Activated CD4-positive, alpha-beta T cell treated with anti-CD3 and anti-CD28 coated beads, Interleukin-2, Interleukin-6, amounts not matched to agents 100 ng/mL and 50 ng/mL, durations not matched to agents 16 hours and 8 hours (primary cell): ENCODE measurements at places on chromosomes 3 and 15.
A peak's percentile ranks its signal among the peaks of the same experiment; 100 is the strongest.

DNA sequence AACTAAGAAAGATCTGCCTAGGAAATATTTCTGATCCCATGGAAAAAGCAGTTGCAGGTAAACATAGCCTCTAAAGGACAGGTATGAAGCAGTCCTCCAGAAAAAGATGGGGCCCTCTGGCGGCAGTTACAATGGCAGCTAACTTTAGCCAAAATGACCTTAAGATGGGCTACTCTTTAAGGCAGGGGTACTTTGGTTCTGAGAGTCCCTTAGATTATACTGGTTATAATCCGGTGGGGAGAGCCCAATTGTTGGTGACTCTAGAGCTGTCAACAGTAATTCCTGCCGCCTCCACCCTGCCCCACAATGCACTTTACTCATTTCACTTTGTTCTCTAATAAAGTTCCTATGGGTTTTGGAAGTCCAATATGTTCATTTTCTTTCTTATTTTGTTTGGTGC, 412.8 kb upstream of the WNT5A start:
- DNase-seq: no peak

DNA sequence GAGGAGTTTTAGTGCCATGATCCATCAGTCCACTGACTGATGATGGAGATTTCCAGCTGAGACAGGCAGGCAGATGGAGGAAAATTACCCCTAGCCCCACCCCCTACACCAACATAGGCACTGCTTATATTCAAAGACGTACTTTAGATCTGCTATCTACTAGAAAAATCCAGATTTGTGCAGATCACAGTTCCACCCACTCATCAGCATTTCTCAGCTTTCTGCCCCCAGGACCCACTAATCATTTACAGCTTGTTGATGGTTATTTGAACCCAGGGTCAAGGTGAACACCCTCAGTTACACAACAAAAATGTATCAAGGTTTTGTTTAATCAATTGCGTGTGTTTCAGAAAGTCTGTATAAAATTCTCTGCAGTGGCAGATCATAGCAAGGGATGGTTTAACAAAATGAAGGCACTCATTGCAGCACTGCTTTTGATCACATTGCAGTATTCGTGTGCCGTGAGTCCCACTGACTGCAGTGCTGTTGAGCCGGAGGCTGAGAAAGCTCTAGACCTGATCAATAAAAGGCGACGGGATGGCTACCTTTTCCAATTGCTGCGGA, at the start of gene HRG:
HRG (plus strand) TSS at position 390 of the 564 bp plus-strand sequence; CDS start at position 408, 18 bp downstream.
- DNase-seq: no peak

- peak; percentile 41 for DNase-seq
Measured at GRCh38 chr15:66290518-66290917, 2.9 kb upstream of the DIS3L start.

DNA sequence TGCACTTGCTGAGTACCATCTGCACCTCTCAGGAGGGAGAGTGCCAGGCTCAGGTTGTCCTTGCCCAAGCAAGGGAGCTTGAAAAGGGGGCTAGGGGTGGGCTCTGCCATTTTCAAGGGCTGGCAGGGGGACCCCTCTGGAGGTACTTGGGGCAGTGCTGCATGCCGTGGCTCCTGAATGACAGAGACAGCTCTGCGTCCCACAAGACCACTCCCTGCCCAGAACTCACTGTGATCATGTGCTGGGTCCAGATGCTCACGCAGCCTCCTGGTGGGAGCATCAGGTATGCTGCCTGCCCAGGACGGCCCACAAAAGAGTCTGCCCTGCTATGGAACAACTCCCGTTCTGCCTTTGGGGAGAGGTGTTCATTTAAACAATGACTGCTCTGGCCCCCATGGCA, 165.2 kb downstream of the GOLGA6L4 start:
- DNase-seq: no peak

DNA sequence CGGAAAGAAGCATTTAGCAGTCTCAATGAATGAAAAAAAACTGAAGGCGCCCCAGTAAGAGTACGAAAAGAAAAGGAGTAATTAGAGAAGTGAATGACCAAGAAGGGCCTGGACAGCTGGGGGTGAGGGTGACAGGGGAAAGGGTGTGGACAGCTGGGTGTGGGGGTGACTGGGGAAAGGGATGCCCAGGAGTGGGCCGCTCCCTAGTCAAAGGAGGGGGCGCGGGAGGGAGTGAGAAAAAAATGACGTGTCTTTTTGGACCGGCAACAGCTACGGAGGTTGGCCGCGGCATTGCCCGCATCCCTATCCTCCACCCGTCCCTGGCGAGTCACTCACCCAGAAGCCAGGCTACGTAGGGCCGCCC, 274 bp upstream of the ZCWPW2 start:
- DNase-seq: no peak

- no peak for DNase-seq
Measured at GRCh38 chr3:68743521-68743920, 188.8 kb downstream of the TAFA4 start.

GRCh38 chr3:53171827-53172505, 11.0 kb downstream of the PRKCD start:
- no peak for DNase-seq

DNA sequence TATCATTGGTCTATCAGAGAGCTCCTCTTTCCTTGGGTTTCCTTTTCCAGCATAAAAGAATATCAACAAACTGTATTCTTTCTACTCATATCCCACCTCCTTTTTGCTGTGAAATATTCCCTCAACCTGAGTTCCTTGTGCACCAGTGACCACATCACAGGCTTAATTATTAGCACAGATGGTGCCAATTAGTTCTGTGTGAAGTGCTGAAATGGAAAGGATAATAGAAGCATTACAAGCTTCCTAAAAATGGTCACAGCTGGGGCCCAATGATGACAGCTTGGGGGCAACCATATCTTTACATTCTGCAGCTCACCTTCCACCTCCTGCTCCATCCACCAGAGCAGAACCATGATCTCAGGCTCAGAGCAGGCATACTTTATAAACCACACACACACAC, 84.6 kb downstream of the ANO10 start:
- no peak for DNase-seq

GRCh38 chr3:74067296-74067695, 442.6 kb upstream of the PDZRN3 start:
- no peak for DNase-seq

DNA sequence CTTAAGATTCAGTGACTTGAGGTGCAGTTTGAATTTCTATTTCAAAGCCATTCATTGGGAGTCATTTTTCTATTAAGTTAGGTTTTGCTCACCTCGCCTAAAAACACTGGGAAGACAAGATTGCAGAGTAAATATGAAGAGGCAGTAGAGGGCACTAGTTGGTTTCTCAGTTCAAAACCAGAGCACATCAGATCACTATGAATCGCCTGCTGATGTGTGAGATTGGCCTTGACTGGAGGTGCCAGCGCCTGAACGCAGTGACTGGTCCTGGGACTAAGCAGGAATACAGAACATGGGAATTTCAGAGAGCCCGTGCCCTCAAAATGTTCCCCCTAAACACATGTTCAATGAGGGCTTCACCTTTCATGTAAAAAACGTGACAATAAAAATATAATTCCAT, 229.0 kb downstream of the ITPR1 start:
- DNase-seq: peak; percentile 61

DNA sequence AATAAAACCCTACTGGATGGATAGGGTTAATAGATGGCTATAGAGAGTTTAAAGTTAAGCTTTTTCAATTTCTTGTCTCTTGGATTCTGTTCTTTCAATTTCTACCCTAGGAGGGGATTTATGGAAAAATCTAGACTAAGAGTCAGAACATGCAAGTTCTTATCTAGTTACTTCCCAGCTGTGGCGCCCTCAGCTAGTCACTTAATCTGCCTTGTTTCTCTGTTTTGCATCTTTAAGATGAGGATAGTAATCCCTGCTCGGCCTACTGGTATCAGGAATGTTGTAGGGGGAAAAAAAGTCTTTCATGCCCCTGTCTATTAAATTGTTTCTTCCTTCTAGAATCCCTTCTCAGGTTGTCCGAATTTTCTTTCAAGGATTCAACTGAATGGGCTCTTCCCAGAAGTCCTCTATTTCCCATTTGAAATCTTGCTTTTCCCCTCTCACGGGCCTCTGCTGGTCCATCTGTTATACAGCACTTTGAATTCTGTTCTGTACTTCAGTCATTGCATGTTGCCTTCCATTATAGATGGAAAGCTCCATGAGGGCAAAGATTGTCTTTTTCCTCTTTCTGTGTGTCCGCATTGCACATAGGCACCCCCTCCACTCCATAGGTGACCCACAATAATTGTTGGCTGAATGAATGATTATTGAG, 4.4 kb downstream of the KCTD6 start:
- no peak for DNase-seq

- DNase-seq: no peak
Measured at GRCh38 chr3:70743754-70744153, 431.3 kb upstream of the MDFIC2 start.

- DNase-seq: no peak
Measured at GRCh38 chr3:156865732-156866131, 39.6 kb downstream of the LEKR1 start.

DNA sequence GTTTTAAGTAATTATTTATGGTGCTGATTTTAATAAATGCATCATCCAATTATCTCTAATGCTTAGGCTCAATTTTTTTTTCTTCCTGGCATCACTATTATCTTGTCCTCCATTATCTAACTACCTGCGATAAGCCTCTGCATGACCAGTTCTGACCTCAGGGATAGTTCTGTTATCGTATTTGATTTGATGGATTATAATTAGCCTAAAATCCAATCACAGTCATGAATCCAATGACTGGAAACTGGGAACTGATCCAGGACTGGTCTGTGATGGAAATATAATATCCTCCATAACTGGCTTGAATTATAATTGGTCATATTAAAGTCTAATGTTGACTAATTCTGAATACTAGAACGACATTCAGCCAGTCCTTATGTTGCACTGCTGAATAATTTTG, 1.1 kb downstream of the MYH15 start:
- no peak for DNase-seq

GRCh38 chr3:140176526-140176925, 241.5 kb downstream of the CLSTN2 start:
- no peak for DNase-seq

DNA sequence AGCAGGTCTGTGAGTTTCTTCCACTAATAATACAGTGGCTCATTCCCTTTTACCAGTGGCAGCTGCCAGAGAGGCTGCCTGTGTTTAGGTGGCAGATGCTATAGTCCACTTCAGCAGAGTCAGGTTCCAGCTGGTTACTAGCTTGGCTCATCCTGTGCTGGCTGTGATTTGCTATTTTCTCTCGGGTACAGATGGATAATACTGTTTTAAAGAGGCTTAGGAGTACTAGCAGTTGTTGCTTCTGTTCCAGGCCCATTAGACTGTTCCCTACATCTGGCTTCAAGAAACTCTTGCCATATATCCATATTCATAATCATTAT, 41.0 kb downstream of the ZNF609 start:
- DNase-seq: no peak

DNA sequence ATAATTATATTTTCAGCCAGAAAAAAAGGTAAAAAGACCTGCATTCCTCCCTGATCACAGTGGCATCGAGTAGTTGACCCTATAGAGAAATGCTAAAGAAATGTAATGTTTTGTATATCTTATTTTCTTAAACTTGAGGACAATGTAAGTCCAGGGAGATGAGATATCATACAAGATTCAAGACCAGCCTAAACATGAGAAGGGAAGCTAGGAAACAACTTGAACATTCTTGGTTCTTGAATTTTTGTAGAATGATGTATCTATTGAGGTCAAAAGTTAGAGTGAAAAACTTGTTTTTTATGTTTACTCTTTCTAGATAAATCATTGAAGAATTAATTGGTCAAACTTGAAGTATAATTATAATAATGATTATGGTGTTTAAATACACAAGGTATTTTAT, 497.7 kb upstream of the TBL1XR1 start:
- no peak for DNase-seq

- DNase-seq: no peak
Measured at GRCh38 chr3:119330181-119330580, 36.0 kb downstream of the ARHGAP31 start.

GRCh38 chr3:125107363-125107762, 51.6 kb upstream of the HEG1 start:
- no peak for DNase-seq

GRCh38 chr3:9276761-9277370, 27.4 kb upstream of the SRGAP3 start:
- no peak for DNase-seq

GRCh38 chr3:143562789-143563188, 285.5 kb downstream of the SLC9A9 start:
- DNase-seq: no peak

DNA sequence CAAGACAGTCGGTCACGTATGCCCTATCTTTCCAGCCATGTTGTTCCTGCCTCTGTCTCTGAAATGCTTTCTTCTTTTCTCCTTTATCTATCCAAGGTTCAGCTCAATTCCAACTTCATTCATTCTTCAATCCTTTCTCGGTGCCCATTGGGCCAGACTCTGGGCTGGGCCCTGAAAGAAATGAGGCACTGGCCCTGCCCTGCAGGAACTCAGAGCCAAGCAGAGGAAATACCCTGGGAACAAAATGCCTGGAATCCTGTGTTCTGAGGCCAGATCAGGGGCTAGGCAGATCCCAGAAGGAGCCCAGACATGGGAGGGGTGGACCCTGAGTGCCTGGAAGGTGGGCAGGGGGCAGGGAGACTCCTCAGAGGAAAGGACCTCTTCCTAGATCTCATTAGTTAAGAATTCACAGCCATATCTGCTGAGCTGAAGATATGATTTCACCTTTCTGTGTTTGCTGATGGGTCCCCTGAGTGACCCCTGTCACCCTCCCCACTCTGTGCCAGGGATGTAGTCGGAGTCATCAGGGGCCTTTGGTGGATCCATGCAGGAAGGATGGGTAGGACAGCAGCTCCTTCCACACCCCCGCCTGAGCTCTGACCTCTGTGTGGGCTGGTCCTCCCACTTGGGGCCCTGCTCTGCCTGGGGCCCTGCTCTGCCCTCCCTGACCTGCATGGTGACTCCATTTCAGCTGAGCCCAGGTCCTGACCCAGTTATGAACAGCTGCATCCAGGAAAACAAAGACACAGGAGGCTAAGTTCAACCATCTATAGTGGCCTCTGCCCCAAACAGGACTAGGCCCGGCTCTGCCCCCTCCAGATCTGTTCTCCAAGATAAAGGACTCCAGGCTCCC, 5.3 kb upstream of the DAPK2 start:
- DNase-seq: no peak

DNA sequence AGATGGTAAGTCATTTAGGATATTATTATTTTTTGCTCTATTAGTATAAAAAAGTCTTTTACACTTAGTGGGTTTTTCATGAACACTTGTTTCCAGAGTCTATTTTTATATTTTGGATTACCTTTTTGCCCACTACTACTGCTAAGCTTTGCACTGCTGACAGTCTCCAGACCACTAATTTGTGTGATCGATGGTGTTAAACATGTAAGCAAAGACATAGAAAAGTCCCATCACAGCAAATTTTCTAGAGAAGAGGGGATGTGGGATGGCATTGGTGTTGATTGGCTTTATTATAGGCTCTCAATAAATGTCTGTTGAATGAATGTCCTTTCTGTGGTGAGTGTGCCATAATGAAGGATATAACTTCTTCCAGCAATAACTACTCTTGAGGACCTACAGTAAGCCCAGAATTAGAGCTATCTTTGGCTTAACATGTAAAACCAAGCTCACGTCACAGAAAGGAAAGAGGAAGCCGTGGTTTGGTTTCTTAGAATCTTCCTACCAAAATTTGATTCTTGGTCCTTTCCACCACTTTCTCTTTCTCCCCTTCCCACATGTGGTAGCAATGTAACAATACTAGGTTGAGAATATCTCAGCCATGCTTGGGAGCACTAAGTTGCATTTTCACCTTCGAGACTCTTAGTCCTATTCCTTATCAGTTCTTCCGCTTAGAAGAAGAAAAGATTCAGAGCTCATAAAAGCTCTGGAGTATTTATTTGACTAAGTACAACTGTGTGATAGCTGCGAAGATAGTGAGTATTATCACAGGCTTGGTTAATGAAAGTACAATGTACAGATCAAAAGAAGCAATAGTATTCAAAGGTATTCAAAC, 90.6 kb upstream of the UMPS start:
- DNase-seq: peak; percentile 58
